Activated gamma-delta T cell (primary cell): ENCODE measurements at places on chromosomes 1 and 21.

- no peak for DNase-seq
These were observed 56.8 kb upstream of the PTGFRN start for GRCh38 chr1:116852910-116853309.

DNA sequence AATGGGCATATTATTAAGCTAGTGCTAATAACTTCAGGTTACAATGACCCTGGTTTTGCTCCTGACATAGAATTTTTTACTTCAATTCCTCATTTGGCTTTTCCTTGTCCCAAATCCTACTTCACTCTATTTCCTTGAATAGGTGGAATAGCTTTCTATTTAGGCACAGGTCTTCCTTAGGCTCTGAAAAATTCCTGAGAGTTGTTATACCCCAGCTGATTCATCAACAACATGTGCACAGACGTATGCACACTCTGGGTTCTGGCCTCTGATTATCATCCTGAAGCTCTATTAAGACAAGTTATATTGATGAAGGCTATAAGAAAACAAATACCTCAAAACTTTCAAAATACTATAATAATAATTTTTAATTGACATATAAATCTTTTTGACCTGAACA lies 172.4 kb downstream of the NTMT2 start:
- DNase-seq, result no peak

DNA sequence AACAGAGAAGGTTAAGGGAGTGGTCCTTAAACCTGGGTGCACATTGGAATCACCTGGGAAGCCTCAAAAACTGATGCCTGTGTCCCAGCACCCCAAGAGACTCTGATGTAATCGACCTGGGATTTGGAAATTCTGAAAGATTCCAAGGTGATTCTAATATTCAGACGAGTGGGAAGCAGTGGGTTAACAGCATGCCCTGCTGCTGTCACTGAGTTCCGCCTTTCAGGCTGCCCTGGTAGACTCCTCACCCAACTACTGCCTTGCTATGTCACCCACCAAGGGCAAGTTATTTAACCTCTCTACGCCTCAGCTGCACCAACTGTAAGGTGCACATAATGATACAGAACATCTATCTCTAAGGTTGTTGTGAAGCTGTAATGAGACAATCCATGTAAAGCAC lies 59.2 kb downstream of the CD34 start:
- no peak for DNase-seq

GRCh38 chr1:229280037-229280828 lies 9.3 kb downstream of the RAB4A start:
- DNase-seq, result no peak

DNA sequence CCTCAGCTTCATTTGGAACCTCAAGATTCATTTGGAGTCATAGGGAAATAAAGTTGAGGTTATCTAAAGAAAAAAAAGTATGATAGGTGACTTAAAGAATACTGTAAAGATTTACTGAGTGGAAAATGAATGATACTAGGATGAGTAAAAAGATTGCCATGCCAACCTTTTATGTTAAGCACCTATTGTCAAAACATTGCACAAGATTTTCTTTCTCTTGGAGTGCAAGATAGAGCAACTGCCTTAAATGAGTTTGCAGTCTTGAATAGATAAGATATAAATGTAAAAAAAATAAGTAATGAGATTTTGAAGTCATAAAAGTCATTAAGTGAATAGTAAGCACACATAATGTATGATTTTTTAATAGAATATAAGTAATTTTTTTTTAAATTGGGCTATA lies 5.1 kb upstream of the ANGPTL1 start:
- DNase-seq, result no peak

DNA sequence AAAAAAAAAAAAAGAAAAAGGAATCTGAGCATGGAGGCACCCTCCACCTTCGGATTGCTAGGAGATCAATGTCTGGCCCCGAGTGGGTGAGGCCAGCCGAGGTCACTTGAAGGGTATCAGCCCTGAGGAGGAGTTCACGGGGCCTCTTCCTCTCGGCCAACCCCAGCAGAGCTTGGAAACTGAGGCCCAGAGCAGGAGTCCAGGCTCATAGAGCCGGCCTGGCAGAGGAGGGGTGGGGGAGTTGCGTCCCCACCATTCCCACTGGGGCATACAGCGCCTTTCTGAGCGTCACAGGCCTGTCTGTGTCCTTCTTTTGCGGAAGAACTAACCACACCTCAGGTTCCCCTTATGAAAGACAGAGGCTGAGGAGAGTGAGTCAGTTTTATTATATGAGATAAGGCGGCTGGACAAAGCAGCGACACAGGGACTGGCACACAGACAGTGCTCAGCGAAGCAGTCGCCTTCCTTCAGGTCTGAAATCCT lies 17.1 kb upstream of the EPHA2 start:
- no peak for DNase-seq

- no peak for DNase-seq
These were observed 101.2 kb upstream of the ERG start for GRCh38 chr21:38599381-38599975.

GRCh38 chr1:33637846-33638440 lies 165.5 kb downstream of the ZSCAN20 start:
- no peak for DNase-seq

- no peak for DNase-seq
These were observed 651 bp downstream of the PDE4B start for GRCh38 chr1:65793359-65793732.

GRCh38 chr1:40897513-40897912 lies 35.4 kb upstream of the CITED4 start:
- no peak for DNase-seq

DNA sequence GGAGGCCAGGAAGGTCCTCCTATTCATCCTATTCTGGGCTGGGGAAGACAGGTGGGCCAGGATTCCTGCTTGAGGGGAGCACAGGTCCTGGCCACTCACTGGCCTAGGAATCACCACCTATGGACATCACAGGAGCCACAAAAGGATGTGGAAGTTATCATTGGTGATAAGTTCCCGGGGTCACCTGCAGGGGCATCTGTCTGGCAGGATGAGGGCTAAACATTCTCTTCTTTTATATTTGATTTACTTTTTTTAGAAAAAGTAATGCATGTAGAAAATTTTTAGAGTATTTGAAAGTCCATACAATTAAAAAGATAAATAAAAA lies 33.2 kb upstream of the KIAA0040 start:
- no peak for DNase-seq
